ENCODE measurements at places on chromosomes 3 and 15. TPM values are rescaled to one million over a fixed set of nuclear protein-coding genes. Genes with fewer than 3 reads are reported as not detected.

GRCh38 chr3:191523148-191523547 is 62.2 kb downstream of the PYDC2 start:
- H3K27me3 ChIP-seq: no peaks in the 10 kb centered on the region
- H3K4me1 ChIP-seq: no peaks in the 10 kb centered on the region
- DNase-seq: no peak
- H3K27ac ChIP-seq: no peak overlapping the region
- H3K4me3 ChIP-seq: no peak overlapping the region
- H3K36me3 ChIP-seq: no peaks in the 10 kb centered on the region

DNA sequence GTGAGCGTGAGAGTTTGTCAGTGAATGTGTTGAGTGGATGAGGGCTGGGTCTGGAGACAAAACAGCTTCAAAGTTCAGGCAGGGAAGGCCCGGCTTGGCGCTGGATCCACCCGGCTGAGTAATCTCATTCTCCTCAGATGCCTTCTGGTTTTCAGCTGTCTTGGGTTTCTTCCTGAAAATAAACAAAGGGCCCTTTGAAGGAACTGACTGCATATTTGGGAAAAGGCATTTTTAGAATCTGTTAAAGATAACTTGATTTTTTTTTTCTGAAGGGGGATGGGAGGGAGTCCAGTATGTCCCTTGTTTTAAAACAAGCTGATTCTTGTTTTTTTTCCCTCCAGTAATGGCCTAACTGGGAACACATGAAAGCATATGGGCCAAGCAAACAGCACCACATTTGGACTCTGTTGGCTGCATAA is 86.4 kb downstream of the TIGIT start:
- no peak for DNase-seq
- H3K27me3 ChIP-seq: no peaks in the 10 kb centered on the region
- H3K36me3 ChIP-seq: no peaks in the 10 kb centered on the region
- no peak overlapping the region for H3K4me3 ChIP-seq

DNA sequence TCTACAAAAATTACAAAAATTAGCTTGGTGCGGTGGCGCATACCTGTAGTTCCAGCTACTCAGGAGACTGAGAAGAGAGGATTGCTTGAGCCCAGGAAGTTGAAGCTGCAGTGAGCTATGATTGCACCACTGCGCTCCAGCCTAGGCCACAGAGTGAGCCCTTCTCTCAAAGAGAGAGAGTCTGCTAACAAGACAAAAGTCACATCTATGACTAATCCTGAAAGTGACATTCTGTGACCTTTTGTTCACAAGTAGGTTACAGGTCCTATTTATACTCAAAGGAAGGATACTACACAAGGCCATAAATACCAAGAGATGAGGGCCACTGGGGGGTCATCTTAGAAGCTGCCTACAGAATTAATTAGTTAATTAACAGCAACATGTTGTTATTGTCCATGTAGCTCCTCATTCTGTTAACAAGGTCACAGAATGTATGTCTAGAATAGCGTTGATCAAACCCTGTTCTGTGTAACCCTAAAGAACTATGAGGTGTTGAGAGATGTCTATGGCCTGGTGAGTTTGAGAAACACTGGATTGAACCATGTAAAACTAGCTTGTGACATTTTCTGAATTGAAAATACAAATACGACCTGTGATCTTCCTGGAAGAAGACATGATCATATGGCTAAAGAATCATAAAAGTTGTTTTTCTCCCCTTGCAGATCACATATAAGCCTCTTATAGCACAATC is 97.0 kb downstream of the SAMMSON start:
- H3K4me3 ChIP-seq: no peak overlapping the region
- H3K27ac ChIP-seq: no peak overlapping the region
- H3K36me3 ChIP-seq: no peaks in the 10 kb centered on the region
- no peak for DNase-seq
- H3K27me3 ChIP-seq: no peaks in the 10 kb centered on the region

DNA sequence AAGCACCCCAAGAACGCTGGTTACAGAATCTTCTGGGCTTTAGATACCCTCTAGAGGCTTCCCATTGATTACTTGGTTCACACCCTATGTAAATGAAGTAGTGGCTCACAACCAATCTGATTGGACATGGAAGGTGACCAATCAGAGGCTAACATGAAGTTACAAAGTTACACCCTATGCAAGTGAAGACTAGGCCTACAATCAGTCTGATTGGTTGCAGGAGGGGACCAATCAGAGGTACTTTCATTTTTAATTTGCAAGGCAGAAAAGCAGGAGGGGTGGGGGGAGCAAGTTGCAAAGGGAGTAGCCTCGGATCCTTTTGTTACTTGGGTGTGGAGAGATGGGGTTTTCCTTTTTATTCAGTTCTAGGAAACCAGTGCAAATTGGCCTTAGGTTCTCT is 11.1 kb upstream of the RTP2 start:
- no peaks in the 10 kb centered on the region for H3K4me1 ChIP-seq
- no peaks in the 10 kb centered on the region for H3K27me3 ChIP-seq
- no peak overlapping the region for H3K27ac ChIP-seq
- DNase-seq: peak; percentile 34

DNA sequence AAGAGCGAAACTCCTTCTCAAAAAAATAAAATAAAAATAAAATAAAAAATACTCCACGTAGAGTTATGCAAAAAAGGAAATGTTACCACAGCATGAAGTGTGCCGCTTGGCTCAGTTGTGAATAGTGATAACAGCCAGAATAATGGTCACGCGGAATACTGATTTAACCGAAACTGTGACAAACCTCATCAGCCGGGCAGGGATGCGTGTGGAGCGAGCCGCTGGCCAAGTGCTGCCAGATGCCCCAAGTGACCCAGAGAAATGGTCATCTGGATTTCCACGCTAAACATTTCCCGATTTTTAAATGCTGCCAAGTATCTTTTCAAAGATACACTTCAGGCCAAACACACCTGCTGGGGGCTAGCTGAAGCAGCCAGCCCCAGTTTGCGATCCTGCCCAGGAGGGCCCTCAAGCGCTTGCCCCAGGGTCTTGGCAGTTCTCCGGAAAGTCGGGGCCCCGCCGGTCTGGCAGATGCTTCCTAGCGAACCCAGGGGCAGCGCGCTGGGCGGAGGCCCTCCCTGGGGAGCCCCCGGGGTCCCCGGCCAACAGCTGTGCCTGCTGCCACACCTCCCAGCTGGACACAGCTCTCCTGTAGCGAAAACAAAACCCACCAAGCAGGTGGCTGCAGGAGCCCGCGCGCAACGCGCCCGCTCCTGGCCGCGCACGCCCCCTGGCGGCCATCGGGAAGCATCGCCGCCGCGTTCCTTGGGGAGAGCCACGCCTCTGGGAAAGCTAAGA is 35.1 kb downstream of the CMTM6 start:
- H3K27me3 ChIP-seq: no peaks in the 10 kb centered on the region
- H3K4me1 ChIP-seq: peaks cover 17% of the 10 kb centered on the region
- DNase-seq: peak; percentile 77
- peak overlapping the region; percentile 47 for H3K4me3 ChIP-seq
- no peak overlapping the region for H3K27ac ChIP-seq

DNA sequence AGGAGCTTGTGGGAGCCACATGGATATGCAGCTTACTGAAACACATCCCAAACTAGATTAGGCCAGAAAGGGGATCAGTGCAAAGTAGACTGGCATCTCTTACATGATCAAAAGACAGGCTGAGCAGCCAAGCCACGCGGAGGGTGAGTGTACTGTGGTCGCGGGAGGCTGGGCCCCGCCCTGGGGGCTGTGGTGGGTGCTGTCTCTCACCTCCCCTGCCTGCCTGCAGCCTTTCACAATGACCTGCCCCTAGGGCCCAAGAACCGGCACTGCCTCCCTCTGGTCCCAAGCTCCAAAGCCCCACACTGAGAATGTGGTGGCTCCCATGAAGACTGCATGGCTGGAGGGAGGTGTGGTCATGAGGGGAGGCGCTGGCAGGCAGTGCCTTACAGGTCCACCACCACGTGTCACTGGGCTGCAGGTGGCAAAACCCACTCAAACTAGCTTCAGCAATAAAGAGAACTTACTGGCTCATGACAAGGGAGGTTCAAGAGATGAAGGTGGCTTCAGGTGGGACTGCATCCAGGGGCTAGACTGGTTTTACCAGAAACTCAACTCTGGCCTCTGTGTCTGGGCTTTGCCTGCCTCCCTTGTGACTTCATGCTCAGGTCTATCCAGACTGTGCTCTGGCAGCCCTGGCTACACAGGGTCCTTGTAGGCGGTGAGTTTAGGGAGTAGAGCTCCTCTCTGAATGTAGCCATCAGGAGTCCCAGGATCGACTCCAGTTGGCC is 27.4 kb upstream of the PLXND1 start:
- no peaks in the 10 kb centered on the region for H3K4me1 ChIP-seq
- peak; percentile 16 for DNase-seq
- H3K36me3 ChIP-seq: no peaks in the 10 kb centered on the region
- no peak overlapping the region for H3K27ac ChIP-seq

GRCh38 chr3:134374105-134374790 is at the start of gene AMOTL2:
AMOTL2 (minus strand) TSS chr3:134374447; CDS start chr3:134371433, 3,014 bp downstream.
- H3K36me3 ChIP-seq: peaks cover 22% of the 10 kb centered on the region
- H3K4me1 ChIP-seq: peaks cover 47% of the 10 kb centered on the region
- DNase-seq: peak; percentile 99
- peak within 1 kb of the TSS; percentile 100 for H3K27ac ChIP-seq

GRCh38 chr3:13474776-13475303 is 5.3 kb upstream of the HDAC11 start:
- H3K4me3 ChIP-seq: no peak overlapping the region
- H3K27ac ChIP-seq: no peak overlapping the region
- no peak for DNase-seq
- H3K27me3 ChIP-seq: no peaks in the 10 kb centered on the region
- peaks cover 29% of the 10 kb centered on the region for H3K4me1 ChIP-seq

- DNase-seq: no peak
- no peaks in the 10 kb centered on the region for H3K27me3 ChIP-seq
- H3K4me1 ChIP-seq: no peaks in the 10 kb centered on the region
- no peak overlapping the region for H3K27ac ChIP-seq
- H3K4me3 ChIP-seq: no peak overlapping the region
- H3K36me3 ChIP-seq: no peaks in the 10 kb centered on the region
Observed at GRCh38 chr3:124084022-124084881, 92.3 kb upstream of the ROPN1 start.

- H3K4me1 ChIP-seq: peaks cover 24% of the 10 kb centered on the region
- no peak for DNase-seq
- H3K4me3 ChIP-seq: no peak overlapping the region
- H3K27ac ChIP-seq: peak overlapping the region; percentile 3
Observed at GRCh38 chr3:196774848-196775422, 35.3 kb downstream of the PAK2 start.

- no peaks in the 10 kb centered on the region for H3K36me3 ChIP-seq
- peaks cover 22% of the 10 kb centered on the region for H3K4me1 ChIP-seq
- H3K27ac ChIP-seq: no peak overlapping the region
Observed at GRCh38 chr3:76942101-76942500, 97.8 kb upstream of the ROBO2 start.

DNA sequence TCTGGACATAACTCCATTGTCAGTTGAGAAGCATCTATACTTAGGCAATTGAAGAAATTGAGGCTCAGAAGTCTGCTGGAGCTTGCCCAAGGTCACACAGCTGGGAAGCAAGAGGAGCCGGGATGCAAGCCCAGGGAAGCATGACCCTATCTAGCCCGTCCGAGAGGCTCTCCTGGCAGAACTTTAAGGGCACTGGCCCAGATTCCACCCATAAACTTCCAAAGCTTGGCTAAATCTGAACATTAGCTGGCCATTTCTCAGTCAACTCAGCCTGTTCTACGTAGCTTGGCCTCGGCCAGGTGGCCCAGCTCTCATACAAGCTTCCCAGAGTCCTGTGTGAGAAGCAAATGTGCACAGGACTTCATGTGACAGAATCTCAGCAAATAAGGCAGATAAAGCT is 75.8 kb downstream of the LRIG1 start:
- H3K4me3 ChIP-seq: no peak overlapping the region
- H3K27ac ChIP-seq: no peak overlapping the region
- H3K36me3 ChIP-seq: peaks cover 29% of the 10 kb centered on the region
- peaks cover 25% of the 10 kb centered on the region for H3K4me1 ChIP-seq

SERPINI1 gene
- 13.5 TPM for total RNA-seq

CIAO2A gene
- total RNA-seq: 132 TPM

SLC28A2 gene
- not detected for total RNA-seq
